Gastroesophageal sphincter (tissue), 4 donors: ENCODE measurements at places on chromosomes 12 and 14.
A peak's percentile ranks its signal among the peaks of the same experiment; 100 is the strongest.

GRCh38 chr12:51368640-51369517 is 22.3 kb downstream of the GALNT6 start:
- no peak for ATAC-seq
- no peaks in the 10 kb centered on the region for H3K36me3 ChIP-seq
- H3K4me1 ChIP-seq, result no peaks in the 10 kb centered on the region
- no peak overlapping the region for H3K4me3 ChIP-seq

DNA sequence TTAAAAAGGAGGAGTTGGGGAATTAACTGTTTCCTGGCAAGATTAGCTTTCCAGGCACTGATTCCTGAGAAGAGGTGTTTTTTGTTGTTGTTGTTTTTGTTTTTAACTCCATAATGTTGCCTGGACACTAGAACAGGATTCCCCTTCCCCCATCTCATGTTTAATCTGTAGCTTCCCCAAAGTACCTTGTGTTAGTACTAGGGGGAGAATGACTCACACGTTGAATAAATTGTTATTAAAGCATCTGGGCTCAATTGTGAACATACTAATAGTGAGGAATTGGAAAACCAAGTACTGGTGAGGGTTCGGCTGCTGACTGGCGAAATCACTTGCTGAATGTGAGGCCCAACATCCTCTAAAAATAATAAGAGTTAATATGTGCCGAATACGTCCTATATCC is 1.3 kb upstream of the GNG2 start:
- no peak overlapping the region for H3K4me3 ChIP-seq
- H3K36me3 ChIP-seq, result no peaks in the 10 kb centered on the region
- no peak overlapping the region for H3K27ac ChIP-seq
- H3K27me3 ChIP-seq, result no peaks in the 10 kb centered on the region
- no peak for ATAC-seq

DNA sequence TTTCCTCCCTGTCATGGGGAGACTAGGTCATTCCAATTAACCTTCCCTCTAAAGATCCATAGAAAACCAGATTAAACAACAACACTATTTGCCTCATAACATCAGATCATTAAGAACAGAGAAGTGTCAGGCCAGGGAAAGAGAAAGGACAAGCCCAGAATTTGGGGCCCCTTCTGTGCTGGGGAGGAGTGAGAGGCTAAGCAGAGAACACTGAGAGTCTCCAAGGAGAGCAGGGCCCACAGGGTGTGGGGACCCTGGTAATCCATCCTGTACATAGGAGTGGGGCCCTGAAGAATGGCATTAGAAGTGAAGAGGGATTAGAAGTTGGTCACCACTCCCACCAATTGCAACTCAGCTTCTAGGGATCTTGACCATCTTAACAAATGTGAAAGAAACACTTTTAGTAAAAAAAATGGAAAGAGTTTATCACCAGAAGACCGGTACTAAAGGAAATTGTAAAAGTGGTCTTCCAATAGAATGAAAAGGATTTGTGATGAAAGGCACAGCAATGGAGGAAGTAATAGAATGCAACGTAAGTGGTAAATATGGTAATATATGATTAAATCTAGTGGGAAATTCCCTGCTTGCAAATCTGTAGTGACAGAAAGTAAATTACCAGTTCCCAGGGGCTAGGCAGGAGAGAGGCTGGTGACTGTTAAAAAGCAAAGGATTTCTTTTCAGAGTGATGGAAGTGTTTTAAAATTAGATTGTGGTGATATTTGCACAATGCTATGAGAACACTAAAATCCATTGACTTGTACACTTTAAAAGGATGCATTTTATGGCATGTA is 14.0 kb upstream of the TMTC1 start:
- peaks cover 8% of the 10 kb centered on the region for H3K4me1 ChIP-seq
- no peak overlapping the region for H3K4me3 ChIP-seq
- no peaks in the 10 kb centered on the region for H3K27me3 ChIP-seq
- ATAC-seq, result no peak
- H3K27ac ChIP-seq, result peak overlapping the region; percentile 72

DNA sequence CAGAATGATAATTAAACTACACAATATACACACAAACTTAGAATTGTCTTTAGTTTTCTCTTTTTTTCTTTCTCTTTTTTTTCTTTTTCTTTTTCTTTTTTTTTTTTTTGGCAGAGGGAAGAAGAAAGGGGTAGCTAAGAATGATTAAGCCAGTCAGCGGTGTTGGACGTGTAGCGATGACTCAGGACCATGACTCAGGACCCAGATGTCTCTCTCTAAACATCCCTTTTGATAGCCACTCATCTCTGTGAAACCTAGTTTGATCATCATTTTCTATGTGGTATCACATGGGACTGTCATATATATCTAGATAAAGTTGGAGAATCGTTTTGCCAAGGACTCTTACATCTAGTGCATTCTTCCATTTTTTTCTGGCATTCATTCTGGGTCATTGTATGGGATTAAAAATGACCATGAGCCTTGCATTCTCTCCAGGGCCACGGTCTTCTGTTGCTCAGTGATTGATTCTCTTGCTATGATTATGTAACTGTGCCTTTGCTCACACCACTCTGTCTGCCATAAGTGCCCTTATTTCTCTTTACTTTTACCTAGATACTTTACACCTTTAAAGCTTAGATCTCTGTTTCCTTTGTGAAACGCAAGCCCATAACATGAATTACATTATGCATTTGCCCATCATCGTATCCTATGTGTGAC is 26.6 kb upstream of the NRXN3 start:
- H3K36me3 ChIP-seq, result no peaks in the 10 kb centered on the region
- no peak for ATAC-seq
- H3K4me3 ChIP-seq, result no peak overlapping the region

GRCh38 chr14:74176400-74176793 is 62.9 kb upstream of the VSX2 start:
- H3K4me1 ChIP-seq, result no peaks in the 10 kb centered on the region
- no peaks in the 10 kb centered on the region for H3K36me3 ChIP-seq
- H3K27ac ChIP-seq, result no peak overlapping the region

DNA sequence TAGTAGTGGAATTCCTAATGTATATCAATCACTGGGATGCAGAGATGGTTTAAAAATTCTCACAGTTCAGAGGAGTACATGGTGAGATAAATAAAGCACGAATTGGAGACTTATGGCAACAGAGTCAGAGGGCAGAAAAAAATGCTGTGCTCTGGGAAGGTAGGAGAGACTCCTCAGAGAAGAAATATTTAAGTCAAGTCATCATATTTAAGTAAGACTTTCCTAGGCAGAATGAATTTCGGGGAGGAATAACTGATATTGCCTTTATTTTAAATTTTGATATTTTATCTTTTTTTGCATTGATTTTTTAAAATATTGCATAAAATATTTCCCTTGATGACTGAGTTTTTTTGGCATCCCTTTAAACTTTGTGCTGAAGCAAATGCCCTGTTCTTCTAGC is 67.4 kb downstream of the OTOGL start:
- no peak for ATAC-seq
- no peaks in the 10 kb centered on the region for H3K27me3 ChIP-seq
- H3K4me3 ChIP-seq, result no peak overlapping the region
- H3K36me3 ChIP-seq, result no peaks in the 10 kb centered on the region

GRCh38 chr12:123757561-123757960 is 4.5 kb upstream of the DNAH10 start:
- H3K4me3 ChIP-seq, result no peak overlapping the region
- peaks cover 83% of the 10 kb centered on the region for H3K36me3 ChIP-seq
- H3K27ac ChIP-seq, result no peak overlapping the region
- H3K4me1 ChIP-seq, result peaks cover 12% of the 10 kb centered on the region
- no peak for ATAC-seq

GRCh38 chr14:23528555-23528954 is 23.0 kb downstream of the ZFHX2 start:
- H3K4me1 ChIP-seq, result no peaks in the 10 kb centered on the region
- no peak for ATAC-seq
- no peak overlapping the region for H3K27ac ChIP-seq
- H3K36me3 ChIP-seq, result peaks cover 21% of the 10 kb centered on the region
- no peaks in the 10 kb centered on the region for H3K27me3 ChIP-seq

DNA sequence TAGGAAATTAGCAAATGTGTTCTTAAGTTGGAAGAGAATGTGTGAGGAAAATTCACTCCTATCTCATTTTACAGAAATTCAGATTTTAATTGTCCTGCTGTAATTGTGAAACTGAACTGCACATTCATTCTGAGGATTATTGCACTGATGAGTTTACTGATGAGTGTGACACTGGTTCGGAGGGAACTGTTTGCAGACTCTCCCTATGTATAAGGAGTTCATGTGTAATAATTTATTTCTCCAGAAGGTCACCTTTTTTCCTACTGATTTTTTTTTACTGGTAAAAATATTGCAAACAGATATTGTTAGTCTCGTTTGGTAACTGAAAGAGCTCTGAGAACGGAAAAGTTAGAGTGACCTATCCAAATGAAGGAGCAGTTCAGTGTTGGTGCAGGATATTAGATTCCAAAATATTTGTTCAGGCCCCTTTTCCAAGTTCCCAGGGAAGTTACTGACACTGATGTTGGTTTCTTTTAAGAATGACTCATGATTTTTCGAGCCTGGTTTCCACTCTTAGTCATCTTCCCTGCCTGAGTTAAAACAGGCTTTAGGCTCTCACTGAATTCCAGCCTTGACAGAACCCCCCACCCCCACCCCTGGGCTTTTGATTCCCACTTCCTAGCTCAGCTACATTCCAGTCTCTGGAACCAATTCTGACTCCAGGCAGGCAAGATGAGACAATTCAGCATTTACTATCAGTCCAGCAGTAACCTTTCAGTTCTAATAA is 18.4 kb downstream of the ANO6 start:
- no peak overlapping the region for H3K4me3 ChIP-seq
- peak overlapping the region; percentile 88 for H3K27ac ChIP-seq
- ATAC-seq, result peak; percentile 86
- H3K36me3 ChIP-seq, result no peaks in the 10 kb centered on the region

- H3K4me3 ChIP-seq, result no peak overlapping the region
- peak; percentile 79 for ATAC-seq
- no peaks in the 10 kb centered on the region for H3K27me3 ChIP-seq
- peaks cover 87% of the 10 kb centered on the region for H3K4me1 ChIP-seq
- no peaks in the 10 kb centered on the region for H3K36me3 ChIP-seq
Observed at GRCh38 chr14:69682621-69683263, 71.3 kb downstream of the SUSD6 start.

DNA sequence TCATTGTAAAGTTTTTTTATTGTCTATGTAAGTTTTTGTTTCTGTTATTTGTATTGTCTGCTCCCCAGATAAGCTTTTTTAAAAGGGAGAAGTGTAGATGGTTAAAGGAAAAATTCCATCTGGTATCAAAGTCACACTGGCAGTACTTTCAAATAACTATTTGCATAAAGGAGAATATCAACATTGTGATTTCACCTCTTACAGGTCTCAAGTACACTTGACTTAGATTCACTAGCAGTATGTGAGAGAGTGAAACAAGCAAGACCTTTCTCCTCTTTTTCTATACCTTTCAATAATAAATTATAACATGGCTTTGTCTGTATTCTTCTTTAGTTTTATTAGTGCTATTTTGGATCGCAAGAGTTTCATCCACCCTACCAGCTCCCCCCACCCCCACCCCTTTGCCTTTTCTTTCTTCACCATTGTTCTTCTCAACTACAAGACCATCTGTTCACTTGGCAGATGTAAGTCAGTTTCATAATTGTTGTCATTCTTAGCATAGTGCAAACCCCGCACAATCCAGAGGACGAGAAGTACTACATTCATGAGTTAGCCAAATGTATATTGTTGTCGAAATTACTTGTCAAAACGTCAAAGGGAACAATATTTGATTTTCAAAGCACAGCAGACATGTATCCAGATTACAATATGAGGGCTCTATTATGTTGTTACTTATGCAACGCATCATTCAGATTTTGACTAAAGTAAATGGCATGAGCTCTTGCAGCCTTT is 602.7 kb upstream of the FLRT2 start:
- no peak overlapping the region for H3K4me3 ChIP-seq
- H3K4me1 ChIP-seq, result no peaks in the 10 kb centered on the region
- H3K27ac ChIP-seq, result no peak overlapping the region
- no peaks in the 10 kb centered on the region for H3K27me3 ChIP-seq
- no peak for ATAC-seq
- H3K36me3 ChIP-seq, result no peaks in the 10 kb centered on the region
